ENCODE measurements at places on chromosomes 12 and 14. TPM values are rescaled to one million over a fixed set of nuclear protein-coding genes. Genes with fewer than 3 reads are reported as not detected.

The PSMC6 gene
- total RNA-seq: 132 TPM

The PLCZ1 gene
- not detected for total RNA-seq

DNA sequence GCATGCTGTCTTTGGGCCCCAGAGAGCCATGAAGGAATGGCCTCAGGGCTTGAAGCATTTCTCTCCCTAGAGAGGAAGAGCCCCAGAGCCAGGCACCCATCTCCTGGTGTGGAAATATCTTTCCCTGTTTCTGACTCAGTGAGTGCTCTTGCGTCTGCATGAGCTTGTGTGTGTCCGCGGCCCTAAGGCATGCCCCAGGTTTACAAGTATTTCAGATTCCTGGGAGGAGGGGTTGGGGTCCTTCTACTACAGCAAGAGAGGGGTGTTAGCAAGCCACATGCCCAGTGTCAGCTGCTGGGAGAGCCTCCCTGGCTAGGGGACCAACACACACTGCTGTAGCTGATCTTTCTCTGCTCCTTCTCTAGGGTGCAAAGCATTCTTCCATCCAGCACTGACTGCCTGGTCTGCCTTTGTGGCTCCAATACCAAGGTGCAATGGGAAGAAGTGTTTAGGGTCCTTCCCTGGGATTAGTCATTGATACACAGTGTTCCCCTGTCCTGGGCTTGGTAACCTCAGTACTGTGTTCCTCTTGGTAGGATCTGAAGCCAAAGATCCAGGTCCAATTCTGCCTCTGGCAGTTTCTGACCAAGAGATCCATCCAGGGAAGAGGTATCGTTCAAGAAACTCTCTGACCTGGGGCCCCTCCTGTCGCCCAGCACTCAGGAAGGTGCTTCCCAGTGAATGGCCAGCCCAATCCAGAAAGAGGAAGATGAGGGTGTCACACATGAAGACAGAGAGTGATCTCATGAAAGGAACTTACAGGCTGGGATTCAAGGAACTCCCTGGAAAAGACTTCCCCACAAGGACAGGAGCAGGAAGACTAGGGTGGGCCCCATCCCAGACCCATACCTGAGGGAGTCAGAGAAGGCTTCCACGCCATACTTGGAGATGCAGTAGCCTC, 3.1 kb downstream of the RDH16 start:
- H3K27ac ChIP-seq: no peak overlapping the region
- H3K4me1 ChIP-seq: no peaks in the 10 kb centered on the region
- DNase-seq: no peak
- H3K27me3 ChIP-seq: no peaks in the 10 kb centered on the region
- no peak overlapping the region for H3K4me3 ChIP-seq

DNA sequence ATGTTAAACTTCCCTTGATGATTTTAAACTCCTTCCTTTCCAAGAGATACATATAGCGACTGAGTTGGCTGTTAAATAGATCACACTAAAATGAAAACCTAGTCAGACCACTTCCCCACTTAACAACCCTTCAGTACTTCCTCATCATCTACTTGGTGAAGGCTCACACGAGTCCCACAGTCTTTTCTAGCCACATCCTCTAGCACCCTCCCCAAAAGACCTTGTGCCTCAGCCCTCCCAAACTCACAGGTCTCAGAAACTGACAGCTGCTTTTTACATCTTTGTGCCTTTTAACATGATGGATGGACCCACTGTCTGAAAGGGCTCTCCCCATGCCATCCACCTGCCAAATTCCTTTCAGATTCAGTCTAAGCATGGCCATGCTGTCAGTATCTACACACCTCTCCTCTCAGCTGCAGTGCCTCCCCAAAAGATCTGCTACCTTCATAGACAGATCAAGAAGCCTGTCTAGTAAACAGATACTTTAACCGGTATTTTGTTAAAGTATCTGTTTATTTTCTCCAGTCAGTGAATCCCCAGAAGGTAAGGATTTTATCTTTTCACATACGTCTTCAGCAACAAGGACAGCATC, 65.1 kb upstream of the GPHB5 start:
- DNase-seq: no peak
- no peaks in the 10 kb centered on the region for H3K4me1 ChIP-seq
- H3K36me3 ChIP-seq: peaks cover 8% of the 10 kb centered on the region
- no peak overlapping the region for H3K27ac ChIP-seq
- no peak overlapping the region for H3K4me3 ChIP-seq

DNA sequence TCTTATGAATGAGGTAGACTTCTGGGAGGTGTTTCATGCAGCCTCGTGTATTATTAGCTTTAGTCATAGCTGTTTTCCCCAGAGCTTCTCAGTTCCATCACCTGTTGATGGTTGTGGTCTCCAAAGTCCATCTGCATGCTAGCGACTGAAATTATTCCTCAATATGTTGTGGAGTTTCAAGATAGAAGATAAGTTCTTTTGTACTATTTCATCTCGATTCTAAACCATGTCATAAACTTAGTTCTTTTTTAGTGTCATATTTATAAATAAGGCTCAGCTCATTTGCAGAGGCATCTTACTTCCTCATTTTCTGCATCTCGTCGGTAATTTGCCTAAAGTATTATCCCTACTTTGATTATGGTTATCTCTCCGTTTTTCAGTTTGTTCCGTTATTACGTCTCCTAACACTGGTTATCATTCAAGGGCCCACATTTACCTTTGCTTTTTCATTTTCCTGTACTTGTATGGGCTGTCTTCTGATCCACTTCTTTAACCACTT, 119.1 kb downstream of the ITPR2 start:
- H3K27ac ChIP-seq: no peak overlapping the region
- no peak overlapping the region for H3K4me3 ChIP-seq
- no peaks in the 10 kb centered on the region for H3K36me3 ChIP-seq
- no peaks in the 10 kb centered on the region for H3K27me3 ChIP-seq
- H3K4me1 ChIP-seq: peaks cover 8% of the 10 kb centered on the region

GRCh38 chr12:51482929-51483697, 58.5 kb downstream of the SLC4A8 start:
- H3K27ac ChIP-seq: no peak overlapping the region
- DNase-seq: no peak
- no peaks in the 10 kb centered on the region for H3K36me3 ChIP-seq
- no peak overlapping the region for H3K4me3 ChIP-seq
- H3K27me3 ChIP-seq: no peaks in the 10 kb centered on the region

DNA sequence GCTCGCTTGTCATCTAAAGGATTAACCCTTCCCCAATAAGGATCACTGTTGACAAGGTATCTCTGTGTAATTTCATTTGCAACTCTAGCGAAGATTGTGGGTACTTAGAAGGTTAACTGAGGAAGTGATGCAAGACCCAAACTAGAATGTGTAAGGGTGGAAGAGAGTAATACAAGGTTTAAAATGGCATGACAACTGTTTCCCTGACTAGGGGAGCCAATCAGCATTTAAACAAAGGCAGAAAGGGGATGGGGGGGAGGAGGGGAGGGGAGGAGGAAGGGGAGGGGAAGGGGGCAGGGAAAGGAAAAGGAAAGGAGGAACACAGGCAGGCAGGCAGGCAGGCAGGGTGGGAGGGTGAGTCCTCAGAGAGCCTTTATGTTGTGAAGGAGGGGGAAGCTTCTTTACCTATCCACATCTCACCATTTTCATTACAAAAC, 31.1 kb downstream of the NRDE2 start:
- H3K27ac ChIP-seq: no peak overlapping the region
- H3K36me3 ChIP-seq: no peaks in the 10 kb centered on the region
- H3K27me3 ChIP-seq: no peaks in the 10 kb centered on the region
- DNase-seq: no peak
- no peak overlapping the region for H3K4me3 ChIP-seq

DNA sequence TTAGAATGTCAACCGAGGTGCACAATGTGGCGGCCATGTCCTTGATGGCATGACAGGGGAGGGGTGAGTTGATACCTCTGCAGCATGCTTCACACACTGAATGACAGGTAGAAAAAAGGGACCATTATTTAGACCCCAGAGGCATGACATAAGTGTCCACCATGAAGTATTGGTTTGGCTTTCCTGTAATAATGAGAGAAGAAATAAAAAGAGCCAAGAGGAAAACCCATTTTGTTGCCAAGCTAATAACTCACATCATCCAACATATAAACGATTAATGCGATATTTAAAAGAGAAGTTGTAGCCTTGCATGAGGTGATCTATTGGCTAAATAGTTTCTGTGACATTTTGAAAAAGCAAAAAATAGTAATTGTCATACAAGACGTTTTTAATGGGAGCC, 343.4 kb downstream of the LRIG3 start:
- no peak overlapping the region for H3K27ac ChIP-seq
- no peaks in the 10 kb centered on the region for H3K36me3 ChIP-seq
- DNase-seq: no peak
- no peaks in the 10 kb centered on the region for H3K27me3 ChIP-seq
- H3K4me3 ChIP-seq: no peak overlapping the region

GRCh38 chr12:74408601-74409166, 129.0 kb upstream of the ATXN7L3B start:
- H3K27me3 ChIP-seq: no peaks in the 10 kb centered on the region
- peak; percentile 18 for DNase-seq
- no peak overlapping the region for H3K4me3 ChIP-seq
- peaks cover 8% of the 10 kb centered on the region for H3K4me1 ChIP-seq
- H3K27ac ChIP-seq: no peak overlapping the region

DNA sequence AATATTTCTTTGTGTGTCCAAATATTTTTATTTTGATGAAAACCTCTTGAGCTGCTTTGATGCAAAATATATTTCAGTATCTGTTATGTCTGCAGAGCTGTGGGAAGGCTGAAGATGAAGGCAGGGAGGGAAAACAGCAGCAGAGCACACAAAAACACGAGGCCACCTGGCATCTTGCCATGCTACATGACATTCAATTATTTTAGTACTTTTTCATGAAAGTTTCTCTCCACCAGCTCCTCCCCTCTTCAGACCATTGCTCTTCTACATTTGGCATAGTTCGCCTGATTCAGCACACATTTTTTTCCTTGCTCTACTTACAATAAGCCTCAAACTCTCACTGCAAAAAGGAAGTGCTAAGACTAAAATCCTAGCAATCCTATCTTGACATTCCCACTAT, 4.6 kb upstream of the ALX1 start:
- no peaks in the 10 kb centered on the region for H3K36me3 ChIP-seq
- peaks cover 4% of the 10 kb centered on the region for H3K4me1 ChIP-seq
- H3K27me3 ChIP-seq: peaks cover 99% of the 10 kb centered on the region
- no peak overlapping the region for H3K27ac ChIP-seq
- no peak for DNase-seq
- H3K4me3 ChIP-seq: no peak overlapping the region

The PLEKHD1 gene
- not detected for total RNA-seq

The ZNF10 gene
- total RNA-seq: 27.8 TPM

The CCDC91 gene
- 24.8 TPM for total RNA-seq

The ARHGAP9 gene
- total RNA-seq: 0.62 TPM

DNA sequence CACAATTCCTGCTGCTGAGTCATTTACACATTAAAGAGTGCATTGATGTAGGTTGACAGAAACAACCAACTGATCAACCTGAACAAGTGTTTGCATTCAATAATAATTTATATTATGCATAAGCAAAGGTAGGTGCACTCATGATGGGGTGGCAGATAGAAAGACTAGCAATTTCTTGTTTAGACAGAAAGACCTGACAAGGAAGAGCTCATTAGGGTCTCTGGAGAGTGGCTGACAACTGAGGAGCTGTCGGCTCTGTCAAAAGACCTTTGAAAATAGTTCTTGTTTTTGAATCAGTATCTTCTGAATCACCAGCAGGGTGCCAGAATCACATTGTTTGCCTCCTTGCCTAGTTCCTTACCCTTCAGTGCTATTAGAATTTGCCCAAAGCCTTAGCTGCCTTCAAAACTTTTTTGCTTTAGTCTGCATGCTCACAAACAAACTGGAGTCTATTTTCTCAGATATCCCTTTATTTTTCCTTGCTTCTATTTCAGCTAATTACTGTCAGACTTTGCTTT, 234.7 kb downstream of the BTG1 start:
- no peaks in the 10 kb centered on the region for H3K27me3 ChIP-seq
- DNase-seq: peak; percentile 64
- no peak overlapping the region for H3K4me3 ChIP-seq
- no peaks in the 10 kb centered on the region for H3K36me3 ChIP-seq
- H3K27ac ChIP-seq: no peak overlapping the region

DNA sequence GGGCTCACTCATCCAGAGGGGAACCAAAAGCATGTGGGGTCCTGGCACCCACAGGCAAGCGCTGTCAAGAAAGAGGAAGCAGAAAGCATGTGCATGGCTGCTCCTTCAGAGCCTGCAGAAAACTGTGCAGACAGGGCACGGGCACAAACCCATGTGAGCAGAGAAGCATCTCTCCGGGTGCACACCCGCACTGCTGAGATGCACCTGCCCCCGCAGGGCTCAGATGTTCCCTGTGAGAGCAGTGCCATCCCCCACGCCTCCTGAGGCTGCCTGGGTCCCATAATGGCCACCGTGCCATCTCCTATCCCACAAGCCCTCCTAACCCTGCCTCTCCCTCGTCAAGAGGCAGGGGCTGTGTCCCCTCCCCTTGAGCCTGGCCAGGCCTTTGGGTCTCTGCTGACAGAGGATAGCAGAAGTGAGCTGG, 32.3 kb upstream of the INF2 start:
- H3K27ac ChIP-seq: no peak overlapping the region
- no peaks in the 10 kb centered on the region for H3K36me3 ChIP-seq
- no peak overlapping the region for H3K4me3 ChIP-seq
- H3K27me3 ChIP-seq: no peaks in the 10 kb centered on the region

DNA sequence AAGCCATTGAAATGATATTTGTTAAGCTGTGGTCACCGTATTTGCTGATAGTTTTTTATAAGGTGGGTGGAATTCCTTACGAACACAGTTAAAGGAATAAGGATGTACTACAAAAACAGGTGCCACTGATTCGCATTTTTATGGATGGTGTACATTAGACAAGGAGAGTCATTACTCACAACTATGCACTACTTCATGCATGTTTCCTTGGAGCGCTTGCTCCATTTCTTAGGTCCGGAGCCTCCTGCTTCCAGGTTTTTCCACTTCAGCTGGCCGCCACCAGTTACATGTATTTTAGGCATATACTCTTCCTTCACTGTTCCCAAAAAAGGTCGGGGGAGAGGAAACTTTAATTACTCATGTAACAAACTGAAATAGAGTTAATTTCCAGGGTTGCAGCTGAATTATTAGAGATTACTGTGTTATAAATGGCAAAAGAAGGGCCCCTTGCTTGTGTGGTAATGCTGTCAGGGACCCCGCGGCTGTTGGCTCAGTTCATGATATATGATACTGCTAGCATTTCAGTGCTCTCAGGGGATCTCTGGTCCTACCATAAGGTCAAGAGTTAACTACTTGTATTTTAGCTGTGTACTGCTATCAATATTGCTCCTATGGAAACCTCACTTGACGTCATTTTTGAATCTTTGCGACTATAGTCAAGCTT, 454.7 kb downstream of the NPAS3 start:
- no peaks in the 10 kb centered on the region for H3K27me3 ChIP-seq
- H3K4me1 ChIP-seq: no peaks in the 10 kb centered on the region
- no peaks in the 10 kb centered on the region for H3K36me3 ChIP-seq
- DNase-seq: no peak
- no peak overlapping the region for H3K27ac ChIP-seq
- no peak overlapping the region for H3K4me3 ChIP-seq

Measured in neural progenitor cell (in vitro differentiated cells).